ENCODE measurements at places on chromosomes 6 and 20. TPM values are rescaled to one million over a fixed set of nuclear protein-coding genes. Genes with fewer than 3 reads are reported as not detected.

DNA sequence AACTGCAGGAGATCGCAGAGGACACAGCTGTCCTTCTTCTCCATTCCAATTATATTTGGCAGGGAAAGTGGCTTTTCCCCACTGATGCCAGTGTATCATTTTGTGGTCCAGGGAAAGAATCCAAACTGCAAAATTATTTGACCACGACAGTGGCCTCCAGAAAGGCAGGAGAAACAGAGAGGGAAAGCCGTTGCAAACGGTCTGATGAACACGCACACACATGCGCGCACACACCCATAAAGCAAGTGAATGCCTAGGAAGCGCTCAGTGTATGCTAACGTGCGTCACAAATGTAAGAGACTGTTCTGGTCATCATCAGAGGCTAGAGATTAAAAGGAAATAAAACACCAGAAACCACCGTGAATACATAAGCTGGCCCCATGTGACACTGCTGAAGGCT lies 54.0 kb downstream of the NPEPL1 start:
- no peak for DNase-seq

- DNase-seq: no peak
Observed at GRCh38 chr20:19382386-19383340, 170.2 kb downstream of the SLC24A3 start.

DNA sequence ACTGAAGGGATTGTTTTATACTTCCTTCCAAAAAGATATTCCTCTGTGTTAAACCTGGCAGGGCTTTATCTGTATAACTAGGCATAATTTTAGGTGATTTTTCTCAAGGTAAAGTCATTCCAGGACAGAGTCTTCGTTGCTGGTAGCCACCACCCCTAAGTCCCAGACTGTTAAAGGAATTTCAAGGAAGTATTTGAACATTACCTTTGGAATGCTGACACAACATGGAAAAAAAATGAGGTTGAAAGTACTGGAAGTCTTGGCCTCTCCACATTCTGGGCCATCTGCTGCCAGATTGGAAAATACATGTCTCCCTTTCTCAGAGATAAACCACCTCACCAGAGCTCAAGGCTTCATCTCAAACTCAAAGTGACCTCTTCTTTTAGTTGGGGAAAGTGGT lies 27.0 kb upstream of the ETV7 start:
- DNase-seq: no peak

- DNase-seq: no peak
Observed at GRCh38 chr6:166253778-166254204, 54.4 kb downstream of the PRR18 start.

GRCh38 chr6:166849749-166850183 lies 106.6 kb downstream of the RNASET2 start:
- DNase-seq: no peak

DNA sequence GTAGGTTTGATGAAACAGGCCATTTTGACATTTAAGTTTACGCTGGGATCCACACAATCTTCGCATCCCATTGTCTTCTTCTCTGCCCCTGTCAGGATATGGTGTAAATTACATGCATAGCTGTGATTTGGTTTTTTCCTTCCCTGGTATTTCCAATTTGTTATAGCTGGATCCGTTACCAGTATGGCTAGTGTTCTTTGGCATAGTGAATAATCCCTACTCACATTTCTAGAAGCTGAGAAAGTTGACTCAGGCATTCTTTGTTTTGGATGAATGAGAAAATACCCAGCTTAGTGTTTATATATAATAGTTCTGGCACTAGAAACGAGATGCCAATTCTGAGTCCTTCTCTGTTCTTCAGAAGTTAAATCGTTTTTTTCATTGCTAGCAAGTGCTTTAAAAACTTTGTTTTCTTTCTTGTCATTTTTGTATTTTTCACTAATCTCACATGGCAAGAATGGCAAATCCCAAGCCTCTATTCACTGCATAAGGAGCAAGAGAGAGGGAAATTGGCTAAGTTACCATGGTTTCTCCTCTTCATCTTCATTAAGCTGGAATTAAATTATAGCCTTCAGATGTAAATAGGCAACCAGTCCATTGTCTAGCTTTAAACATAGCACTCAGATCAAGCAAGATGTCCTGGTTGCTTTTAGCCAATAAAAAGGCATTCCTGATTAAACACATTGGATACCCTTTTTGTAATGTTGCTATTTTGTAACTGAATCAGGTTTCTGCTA lies 91.9 kb upstream of the LAMP5 start:
- no peak for DNase-seq

DNA sequence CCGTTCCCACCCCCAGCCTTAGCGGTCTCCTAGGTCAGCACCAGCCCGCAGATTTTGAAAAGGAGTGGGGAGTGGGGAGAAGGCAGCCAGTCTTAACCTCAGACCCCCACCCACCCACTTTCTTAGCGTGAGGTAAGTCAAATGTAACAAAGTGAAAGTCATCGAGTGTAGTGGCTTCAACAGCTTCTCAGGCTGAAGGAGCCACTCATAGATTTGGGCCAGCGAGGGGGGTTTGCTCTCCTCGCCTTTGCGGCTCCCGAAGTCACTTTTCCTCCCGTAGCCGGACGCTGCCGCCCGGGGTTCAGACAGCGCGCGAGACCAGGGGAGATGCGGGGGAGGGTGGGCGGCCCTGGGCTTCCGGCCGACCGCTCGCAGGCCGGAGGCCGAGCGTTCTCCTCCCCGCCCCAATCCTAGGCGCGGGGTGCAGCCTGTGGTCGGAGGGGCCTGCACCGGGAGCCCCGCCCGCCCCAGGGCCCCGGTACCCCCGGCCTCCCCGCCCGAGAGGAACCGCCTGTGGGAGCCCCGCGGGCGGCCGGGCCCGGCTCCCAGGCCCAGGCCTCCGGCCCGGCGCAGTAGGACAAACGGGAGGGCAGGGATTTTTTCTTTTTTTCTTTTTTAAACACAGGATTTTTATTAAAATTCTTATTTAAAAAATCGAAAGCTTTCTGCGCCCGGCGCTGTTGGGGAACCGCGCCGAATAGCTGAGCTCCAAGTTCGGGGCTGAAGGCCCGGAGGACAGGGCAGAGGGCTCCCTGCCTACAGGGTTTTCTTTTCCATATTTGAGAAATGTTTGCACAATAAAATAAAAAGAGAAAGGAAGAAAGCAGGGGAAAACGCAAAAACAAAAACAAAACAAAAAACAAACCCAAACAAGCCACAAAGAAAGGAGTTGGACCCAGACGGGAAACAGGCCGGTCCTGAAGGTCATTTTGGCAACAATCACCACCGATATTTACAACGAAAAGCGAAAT lies 3.2 kb downstream of the NKX2-2 start:
- no peak for DNase-seq

- DNase-seq: no peak
Observed at GRCh38 chr6:84738996-84739865, 25.2 kb downstream of the TBX18 start.

GRCh38 chr6:159178847-159179246 lies 9.6 kb downstream of the FNDC1 start:
- DNase-seq: no peak

Gene TRPC4AP
- 35.3 TPM for total RNA-seq

Gene SLC17A1
- total RNA-seq: not detected

Gene HSF2
- 23.3 TPM for total RNA-seq
